Activated T-helper 1 cell treated with anti-CD3 and anti-CD28 coated beads, Interleukin-2, amount 50 U/mL, for 16 hours (primary cell): ENCODE measurements at places on chromosomes 2 and 18.

GRCh38 chr2:136029149-136029548 lies 43.7 kb upstream of the DARS1 start:
- DNase-seq: no peak

- no peak for DNase-seq
Observed at GRCh38 chr2:134083548-134083947, 170.3 kb upstream of the MGAT5 start.

GRCh38 chr18:9617006-9617542 lies 2.7 kb upstream of the PPP4R1 start:
- DNase-seq: no peak

- no peak for DNase-seq
Observed at GRCh38 chr18:63236921-63237846, 82.4 kb downstream of the BCL2 start.

DNA sequence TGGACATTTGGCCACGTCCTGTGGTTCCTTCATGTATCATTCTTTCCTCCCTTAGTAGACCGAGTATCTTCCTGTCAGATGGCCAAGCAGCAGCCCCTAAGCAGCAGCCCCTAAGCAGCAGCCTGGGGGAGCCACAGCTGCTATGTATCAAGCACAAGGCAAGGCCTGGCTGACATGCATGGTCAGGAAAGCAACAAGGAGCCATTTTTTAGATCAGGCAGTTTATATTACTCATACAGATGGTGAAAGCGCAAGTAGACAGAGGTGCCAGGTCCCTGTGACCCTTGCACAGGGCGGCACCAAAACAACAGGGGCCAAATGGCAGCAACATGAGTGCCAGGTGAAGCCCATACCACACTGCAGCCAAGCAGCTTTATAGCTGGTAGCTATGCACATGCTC lies 22.1 kb downstream of the CHCHD5 start:
- DNase-seq: no peak
